Stimulated activated CD4-positive, alpha-beta T cell treated with anti-CD3 and anti-CD28 coated beads, TNF-alpha, amount 100 ng/mL, for 1 hour (primary cell): ENCODE measurements at places on chromosomes 4 and X.

GRCh38 chr4:104848597-104849225 is 298.0 kb upstream of the TET2 start:
- no peak for DNase-seq

- no peak for DNase-seq
These were observed 113.6 kb downstream of the KDR start for GRCh38 chr4:55011761-55012160.

DNA sequence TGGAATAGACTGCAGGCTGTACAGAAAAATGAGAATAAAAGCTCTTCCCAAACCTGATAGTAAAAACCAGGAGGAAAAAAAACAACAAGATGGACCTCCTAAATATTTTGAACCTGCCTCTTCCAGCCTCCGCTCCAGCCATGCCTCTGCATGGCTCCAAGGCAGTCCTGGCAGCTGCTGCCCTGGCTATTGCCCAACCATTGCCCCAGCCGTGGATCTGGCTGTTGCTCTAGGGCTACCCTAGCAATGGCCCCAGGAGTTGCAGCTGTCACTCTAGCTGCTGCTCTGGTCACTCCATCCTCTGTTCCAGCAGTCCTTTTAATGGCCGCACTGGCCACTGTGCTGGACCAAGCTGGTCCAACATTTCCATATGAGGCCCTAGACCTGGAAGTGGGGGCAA is 1756.0 kb downstream of the C4orf33 start:
- no peak for DNase-seq

- DNase-seq = no peak
These were observed 865 bp downstream of the FAM200B start for GRCh38 chr4:15682242-15683142.

- DNase-seq = no peak
These were observed 30.6 kb upstream of the CTSO start for GRCh38 chr4:155984106-155984797.

GRCh38 chr4:99468889-99469288 is 33.7 kb upstream of the ADH7 start:
- no peak for DNase-seq

DNA sequence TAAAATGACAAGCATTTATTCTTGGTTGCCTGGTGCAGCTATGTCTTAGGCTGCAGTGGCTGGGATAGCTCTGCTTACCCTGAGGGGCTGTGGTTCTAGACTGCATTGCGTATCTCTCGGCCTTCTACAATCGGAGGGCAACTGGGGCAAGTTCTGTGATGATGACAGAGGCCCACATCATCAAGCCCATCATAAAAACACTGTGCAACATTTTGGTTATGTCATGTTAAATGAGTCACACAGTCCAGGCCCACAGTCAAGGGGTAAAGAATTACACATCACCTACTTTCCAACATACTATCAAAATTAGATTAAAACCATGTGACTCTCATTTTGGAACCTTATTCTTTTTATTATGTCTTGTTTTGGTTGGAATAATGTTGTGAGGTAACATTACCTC is 120.2 kb upstream of the GUCY1A1 start:
- no peak for DNase-seq

- DNase-seq = no peak
These were observed 172.1 kb downstream of the OPHN1 start for GRCh38 chrX:68261060-68261672.
